ENCODE measurements at places on chromosomes 1 and 21.

DNA sequence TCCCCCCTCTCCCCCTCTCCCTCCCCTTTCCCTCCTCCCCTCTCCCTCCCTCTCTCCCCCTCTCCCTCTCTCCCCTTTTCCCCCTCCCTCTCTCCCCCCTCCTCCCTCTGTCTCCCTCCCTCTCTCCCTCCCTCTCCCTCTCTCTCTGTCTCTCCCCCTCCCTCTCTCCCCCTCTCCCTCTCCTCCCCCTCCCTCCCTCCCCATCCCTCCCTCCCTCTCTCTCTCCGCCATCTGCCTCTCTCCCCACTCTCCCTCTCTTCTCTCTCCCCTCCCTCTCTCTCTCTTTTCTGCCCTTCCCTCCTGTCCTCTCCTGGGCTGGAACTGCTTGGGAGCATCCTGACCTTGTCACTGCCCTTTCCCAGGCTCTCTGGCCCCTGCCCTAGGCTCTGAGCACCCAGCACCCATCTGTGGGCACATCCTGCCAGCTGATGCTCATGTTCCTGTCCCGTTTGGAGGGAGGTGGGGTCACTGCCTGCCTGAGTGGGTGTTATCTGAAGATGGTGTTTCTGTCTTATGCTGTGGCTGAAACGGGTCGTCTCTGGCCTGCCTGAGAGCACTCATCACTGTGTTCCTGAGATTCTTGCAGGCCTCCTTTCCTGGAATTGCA lies 10.8 kb downstream of the FTCD start:
- no peak for DNase-seq

DNA sequence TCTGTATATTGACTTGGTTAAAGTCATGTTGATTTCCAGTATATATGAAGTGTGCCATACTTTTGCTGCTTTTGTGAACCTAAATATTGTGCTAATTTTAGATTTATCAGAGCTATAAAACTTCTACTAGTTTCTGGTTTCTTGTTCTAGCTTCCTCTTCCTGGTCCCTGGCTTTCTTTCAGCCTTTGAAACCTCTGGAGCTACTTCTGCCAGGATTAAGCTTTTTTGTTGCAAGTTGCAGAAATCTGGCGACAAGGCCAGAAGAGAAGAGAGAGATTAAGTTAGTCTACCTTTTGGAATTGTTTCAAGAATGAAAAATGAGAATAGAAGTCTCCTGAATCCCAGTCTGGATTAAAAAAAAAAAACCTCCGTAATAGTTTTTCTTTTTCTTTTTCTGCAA lies 13.5 kb downstream of the RNF2 start:
- no peak for DNase-seq

DNA sequence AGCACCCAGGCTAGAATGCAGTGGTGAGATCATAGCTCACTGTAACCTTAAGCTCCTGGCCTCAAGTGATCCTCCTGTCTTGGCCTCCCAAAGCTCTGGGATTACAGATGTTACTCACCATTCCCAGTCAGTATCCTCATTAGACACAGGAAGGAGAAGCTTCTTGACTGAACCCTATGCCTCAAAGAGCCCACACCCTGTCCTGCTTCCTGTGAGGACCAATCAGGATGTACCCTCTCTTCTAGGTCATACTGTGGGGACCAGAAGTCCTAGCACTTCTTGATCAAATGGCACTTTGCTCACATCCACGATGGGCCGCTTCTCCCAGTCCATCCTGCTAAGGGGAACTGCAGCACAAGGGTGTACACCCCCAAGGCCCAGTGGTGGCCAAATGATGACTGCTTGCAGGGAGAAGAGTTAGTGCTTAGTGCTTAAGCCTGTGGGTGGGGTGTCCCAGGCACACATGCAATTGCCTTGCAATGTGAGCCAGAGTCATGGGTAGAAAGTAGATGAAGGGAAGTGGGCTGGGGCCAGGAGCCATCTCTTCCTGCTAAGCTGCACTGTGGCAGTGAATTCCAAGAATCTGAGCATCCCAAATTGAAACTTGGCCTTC lies 9.8 kb downstream of the CD34 start:
- DNase-seq: no peak

GRCh38 chr21:38229260-38229877 lies 27.4 kb upstream of the KCNJ15 start:
- DNase-seq: no peak

DNA sequence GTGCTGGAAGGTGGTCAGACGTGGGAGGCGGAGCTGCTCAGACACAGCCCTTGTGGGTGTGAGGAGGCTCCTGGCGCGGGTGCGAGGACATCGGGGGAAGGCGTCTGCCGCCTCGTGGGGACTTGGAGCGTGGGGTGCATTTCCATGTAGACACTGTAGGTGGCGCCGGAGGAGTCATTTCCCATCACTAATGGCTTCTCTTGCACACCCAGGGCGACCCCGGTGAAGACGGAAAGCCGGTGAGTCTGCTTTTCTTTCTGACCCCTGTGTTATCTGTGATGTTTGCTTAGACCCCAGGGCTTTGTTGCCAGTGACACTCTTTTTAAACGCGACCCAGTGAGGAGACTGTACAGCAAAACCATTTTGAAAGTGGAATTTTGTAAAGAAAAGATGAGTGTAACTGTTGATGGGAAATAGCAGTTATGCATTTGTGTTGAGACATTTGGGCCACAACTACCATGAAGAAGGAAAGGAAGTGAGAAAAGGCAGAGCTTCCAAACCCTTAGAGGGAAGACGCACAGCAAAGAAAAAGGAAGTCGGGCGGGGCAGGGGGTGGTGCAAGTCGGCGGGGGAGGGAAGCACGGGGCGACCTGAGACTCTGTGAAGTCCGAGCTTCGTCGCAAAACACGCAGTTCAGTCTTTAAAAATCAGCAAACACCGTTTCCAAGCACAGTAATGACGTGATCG lies 64.0 kb downstream of the SLC19A1 start:
- DNase-seq: peak; percentile 70

DNA sequence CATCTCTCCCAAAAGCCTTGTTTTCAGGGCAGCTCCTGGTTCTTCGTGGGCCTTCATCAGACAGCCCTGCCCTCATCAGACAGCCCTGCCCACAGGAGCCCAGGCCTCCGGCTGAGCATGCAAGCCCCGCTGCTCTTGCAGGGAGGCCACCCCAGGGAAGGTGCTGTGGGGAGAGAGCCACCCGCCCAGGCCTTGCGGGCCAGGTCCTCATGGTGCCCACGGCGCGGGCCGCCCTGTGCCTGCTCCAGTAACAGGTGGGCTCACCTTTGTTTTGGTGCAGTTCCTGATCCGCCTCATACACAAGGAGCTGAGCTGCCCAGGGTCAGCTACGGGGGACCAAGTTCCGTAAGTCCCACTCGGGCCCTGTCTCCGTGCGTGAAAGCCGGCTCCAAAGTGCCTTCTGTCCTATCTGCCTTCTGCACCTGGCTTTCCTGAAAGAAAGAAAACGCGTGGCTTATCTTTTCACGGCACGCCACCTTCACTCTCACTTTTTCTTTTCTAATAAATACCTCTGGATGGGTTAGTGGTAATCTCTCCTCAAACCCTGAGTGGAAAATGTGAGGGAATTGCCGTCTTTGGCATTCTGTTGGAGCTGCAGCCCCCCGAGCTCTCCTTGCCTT lies 65.9 kb downstream of the SLC37A1 start:
- DNase-seq: no peak

GRCh38 chr1:9101510-9102146 lies 27.3 kb downstream of the GPR157 start:
- DNase-seq: no peak

DNA sequence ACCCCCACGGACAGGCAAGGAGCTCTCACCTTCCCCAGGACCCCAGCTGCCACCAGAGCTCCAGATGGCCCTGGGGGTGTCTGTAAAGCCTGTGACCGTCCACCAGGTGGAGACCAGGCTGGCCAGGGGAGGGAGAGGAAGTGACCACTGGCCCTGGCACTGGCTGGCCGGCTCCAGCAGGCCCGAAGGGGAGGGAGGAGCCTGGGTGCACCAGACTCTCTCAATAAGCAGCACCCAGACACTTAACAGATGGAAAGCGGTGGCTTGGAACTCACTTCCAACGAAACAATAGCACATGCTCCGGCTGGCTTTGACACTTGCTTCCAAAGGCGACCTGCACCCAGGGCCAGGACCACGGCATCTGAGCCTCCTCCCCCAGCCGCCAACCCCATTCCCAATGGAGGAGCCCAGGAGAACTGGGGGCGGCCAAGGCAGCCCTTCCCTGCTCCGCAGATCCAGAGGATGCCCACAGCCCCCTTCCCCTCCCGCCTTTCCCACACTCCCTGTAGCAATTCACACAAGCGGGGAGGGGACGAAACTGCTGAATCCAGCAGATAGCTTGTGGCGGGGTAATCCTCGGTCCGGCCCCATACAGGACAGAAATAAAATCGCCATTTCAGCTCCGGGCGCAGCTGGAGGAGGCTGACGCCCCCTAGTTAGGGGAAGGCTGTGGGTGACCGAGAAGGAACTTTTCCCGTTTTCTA lies 742 bp upstream of the PDE9A start:
- DNase-seq: no peak
